Urinary bladder (tissue), 4 donors: ENCODE measurements at places on chromosomes 1 and 21. TPM values are rescaled to one million over a fixed set of nuclear protein-coding genes. Genes with fewer than 3 reads are reported as not detected.

LRIF1 gene
- polyA plus RNA-seq: 7.9 TPM

GNG12 gene
- polyA plus RNA-seq: 79.4 TPM

PTPN14 gene
- polyA plus RNA-seq: 9.0 TPM

NMNAT2 gene
- polyA plus RNA-seq: 1.4 TPM

CCDC30 gene
- 1.5 TPM for polyA plus RNA-seq

AMY2B gene
- polyA plus RNA-seq: 11.2 TPM

PSMB2 gene
- polyA plus RNA-seq: 46.1 TPM

SPRR1B gene
- polyA plus RNA-seq: not detected

MYOM3 gene
- 0.29 TPM for polyA plus RNA-seq

AMPD1 gene
- not detected for polyA plus RNA-seq
